ENCODE measurements at places on chromosomes 13 and 19.

DNA sequence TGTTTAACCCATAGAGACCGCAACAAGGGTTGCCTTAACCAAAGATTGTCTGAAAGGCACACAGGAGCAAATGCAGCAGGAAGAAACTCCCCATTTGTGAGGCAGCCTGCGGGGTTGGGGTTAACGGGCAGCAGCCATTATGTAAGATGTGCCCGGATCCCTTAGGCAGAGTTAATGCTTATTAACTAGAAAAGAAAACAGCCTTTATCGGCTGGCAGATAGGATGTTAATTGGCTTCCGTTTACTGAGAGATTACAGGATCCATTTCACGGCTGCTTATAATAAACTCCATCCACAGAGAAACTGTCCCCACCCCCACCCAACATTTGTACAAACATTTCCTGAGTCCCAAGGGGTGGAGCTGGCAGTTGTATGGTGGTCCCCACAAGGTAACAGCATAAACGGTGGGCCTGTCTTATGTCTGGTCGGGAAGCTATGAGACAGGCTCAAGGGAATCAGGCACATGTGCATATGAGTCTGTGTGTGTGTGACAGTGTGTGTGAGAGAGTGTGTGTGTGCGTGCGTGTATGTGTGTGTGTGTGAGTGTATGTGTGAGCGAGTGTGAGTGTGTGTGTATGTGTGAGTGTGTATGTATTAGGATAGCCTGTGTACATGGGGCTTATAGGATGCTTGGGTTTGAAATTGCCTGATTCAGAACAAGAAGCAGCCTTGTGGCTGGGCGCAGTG is 10.5 kb downstream of the SLC25A42 start:
- no peak for DNase-seq

DNA sequence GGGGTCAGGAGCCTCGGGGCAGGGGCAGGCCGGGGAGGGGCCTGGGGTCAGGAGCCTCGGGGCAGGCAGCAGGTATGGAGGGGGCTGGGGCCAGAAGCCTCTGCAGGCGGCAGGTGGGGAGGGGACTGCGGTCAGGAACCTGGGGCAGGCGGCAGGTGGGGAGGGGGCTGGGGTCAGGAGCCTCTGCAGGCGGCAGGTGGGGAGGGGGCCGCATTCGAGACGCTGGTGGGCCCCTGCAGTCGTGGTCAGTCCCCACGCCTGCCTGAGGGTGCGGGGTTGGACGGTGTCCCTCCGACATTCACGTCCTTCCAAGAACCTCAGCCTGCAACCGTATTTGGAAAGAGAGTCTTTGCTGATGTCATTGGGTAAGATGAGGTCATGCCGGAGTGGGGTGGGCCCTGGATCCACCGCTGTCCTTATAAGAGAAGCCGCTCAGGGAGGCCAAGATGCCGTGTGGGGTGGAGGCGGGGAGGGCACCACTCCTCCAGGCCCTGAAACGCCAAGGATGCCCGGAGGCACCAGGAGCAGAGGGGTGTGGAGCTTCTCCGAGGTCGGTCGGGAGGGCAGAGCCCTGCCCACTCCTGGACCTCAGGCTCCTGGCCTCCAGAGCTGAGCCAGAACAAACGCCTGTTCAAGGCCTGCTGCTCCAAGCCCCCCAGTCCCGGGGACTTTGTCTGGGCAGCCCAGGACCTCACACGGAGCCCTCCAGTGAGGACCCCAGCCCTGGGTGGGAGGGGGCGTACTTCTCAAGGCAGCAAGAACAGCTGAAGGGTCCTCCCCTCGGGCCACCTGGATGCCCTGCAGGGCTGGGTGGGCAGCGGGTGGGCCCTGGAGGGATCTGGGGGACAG is 30.1 kb downstream of the PIP5K1C start:
- DNase-seq, result no peak

GRCh38 chr19:7512400-7512851 is 3.5 kb upstream of the ZNF358 start:
- DNase-seq, result no peak

- no peak for DNase-seq
Observed at GRCh38 chr13:70814684-70815083, 706.4 kb upstream of the KLHL1 start.

- DNase-seq, result no peak
Observed at GRCh38 chr19:7366701-7367420, 18.1 kb downstream of the ARHGEF18 start.

- DNase-seq, result no peak
Observed at GRCh38 chr13:72696579-72696978, 30.9 kb downstream of the MZT1 start.

- no peak for DNase-seq
Observed at GRCh38 chr19:6970443-6970842, 50.8 kb downstream of the MBD3L2B start.

- no peak for DNase-seq
Observed at GRCh38 chr13:80740071-80740470, 399.1 kb upstream of the SPRY2 start.

GRCh38 chr13:48156466-48156865 is 61.6 kb upstream of the MED4 start:
- DNase-seq, result peak; percentile 54

DNA sequence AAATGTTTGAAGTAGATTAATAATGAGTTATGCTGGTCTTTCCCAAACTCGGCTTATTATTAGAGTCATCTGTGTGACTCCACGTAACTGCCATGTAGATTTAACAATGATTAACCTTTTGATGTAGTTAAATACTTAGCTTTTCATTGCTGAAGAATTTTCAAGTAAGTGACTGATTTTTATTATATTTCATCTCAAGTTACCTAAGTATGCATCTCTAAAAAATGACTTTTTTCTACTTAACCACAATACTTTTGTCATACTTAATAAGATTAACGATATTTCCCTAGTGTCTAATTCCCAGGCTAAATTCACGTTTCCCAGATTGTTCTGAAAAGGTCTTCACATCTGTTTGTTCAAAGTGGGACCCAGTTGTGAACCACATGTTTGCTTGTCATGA is 17.8 kb downstream of the BIVM start:
- no peak for DNase-seq

DNA sequence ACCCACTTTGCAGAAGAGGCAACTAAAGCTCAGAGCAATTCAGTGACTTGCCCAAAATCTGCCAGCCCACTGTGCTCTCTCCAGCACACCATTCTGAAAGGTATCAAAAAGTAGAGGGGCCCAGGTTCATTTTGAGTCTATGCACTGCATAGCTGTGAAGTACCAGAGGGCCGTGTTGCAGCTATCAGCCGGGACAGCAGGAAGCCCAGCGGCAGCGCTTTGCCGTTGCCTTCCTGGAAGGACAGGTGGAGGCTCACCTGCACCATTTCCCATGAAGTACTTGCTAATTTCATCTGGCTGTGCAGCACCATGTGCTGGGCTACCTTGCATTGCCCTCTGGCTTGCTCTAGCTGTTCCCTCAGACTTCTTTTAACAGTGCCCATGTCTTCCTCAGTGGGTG is 2.7 kb upstream of the SERPINE3 start:
- no peak for DNase-seq

- no peak for DNase-seq
Observed at GRCh38 chr19:11209839-11210655, 12.7 kb upstream of the KANK2 start.

Data from stimulated activated CD4-positive, alpha-beta T cell treated with anti-CD3 and anti-CD28 coated beads, Interleukin-4, amount 100 ng/mL, for 4 hours (primary cell).